ENCODE measurements at places on chromosomes 12 and 14. TPM values are rescaled to one million over a fixed set of nuclear protein-coding genes. Genes with fewer than 3 reads are reported as not detected.

Gene PMEL
- 3.1 TPM for total RNA-seq

Gene NEUROD4
- not detected for total RNA-seq

Gene TSPAN19
- not detected for total RNA-seq

Gene BEST3
- total RNA-seq = not detected

Gene USP44
- not detected for total RNA-seq

Gene LRCOL1
- total RNA-seq = 3.9 TPM

Gene KCNJ8
- 37.5 TPM for total RNA-seq

Gene SLCO1B1
- 209 TPM for total RNA-seq

Gene SLC2A14
- 0.53 TPM for total RNA-seq

GRCh38 chr12:122265886-122266229, 436 bp downstream of the VPS33A start:
- peak; percentile 63 for DNase-seq

DNA sequence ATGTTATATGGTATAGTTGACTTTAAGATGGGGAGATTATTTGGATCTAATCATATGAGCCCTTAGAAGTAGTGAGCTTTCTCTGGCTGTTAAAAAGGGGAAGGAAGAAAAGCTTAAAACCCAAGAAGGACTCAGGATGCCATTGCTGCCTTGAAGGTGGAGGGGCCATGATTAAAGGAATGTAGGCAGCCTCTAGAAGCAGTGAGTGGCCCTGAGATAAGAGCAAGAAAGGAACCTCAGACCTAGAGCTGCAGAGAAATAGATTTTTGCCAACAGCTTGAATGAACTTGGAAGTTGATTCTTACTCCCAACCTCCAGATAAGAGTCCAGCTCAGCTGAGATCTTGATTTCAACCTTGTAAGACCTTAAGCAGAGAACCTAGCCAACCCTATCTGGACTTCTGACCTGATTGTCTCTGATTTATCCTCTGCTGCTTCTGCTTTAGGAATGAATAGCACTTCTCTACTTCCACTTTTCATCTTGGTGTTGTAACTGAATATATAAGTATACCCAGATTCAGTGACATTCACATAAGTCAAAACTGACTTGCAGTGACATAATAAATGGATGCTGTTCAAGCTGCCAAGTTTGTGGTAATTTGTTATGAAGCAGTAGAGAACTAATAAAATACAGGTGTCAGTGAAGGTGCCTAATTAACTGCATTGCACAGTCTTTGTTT, 33.5 kb downstream of the RAD51B start:
- DNase-seq = no peak

- DNase-seq = no peak
These were observed 201.7 kb upstream of the FKBP4 start for GRCh38 chr12:2593045-2593444.

DNA sequence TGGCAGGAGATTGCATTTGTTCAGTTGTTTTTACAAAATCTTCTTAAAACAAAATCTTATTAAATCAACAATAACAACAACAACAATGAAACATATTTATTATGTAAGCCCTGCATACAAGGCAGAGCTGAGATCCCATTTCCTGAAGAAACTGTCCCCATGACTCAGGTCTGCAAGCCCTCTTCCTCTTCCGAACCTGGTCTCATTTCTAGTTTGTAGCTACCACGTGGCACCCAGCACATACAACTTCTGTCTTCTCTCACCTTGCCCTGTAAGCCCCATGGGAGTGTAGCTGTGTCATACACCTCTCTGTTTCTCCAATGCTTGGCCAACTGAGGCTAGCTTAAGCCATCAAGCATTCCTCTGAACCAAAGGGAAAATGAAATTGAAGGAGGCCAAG, 106.4 kb downstream of the SLC8A3 start:
- DNase-seq = no peak

DNA sequence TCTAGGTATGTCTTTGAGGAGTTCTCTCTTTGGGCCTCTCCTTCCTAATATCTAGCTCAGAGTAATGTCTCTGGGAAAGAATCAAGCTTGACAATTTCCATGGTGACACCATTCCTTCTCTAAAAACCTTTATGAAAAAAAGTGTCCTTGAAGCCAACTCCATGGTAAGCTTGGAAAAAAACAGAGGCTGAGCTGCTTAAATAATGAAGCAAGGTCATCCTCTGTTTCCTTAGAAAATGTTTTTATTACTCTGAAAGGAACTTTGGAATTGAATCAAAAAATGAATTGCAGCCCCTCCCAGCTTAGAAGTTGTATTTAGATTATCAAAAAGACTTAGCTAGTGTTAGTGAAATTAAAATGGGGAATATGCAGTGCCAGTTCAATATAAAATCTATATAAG, 166.1 kb upstream of the KITLG start:
- no peak for DNase-seq

DNA sequence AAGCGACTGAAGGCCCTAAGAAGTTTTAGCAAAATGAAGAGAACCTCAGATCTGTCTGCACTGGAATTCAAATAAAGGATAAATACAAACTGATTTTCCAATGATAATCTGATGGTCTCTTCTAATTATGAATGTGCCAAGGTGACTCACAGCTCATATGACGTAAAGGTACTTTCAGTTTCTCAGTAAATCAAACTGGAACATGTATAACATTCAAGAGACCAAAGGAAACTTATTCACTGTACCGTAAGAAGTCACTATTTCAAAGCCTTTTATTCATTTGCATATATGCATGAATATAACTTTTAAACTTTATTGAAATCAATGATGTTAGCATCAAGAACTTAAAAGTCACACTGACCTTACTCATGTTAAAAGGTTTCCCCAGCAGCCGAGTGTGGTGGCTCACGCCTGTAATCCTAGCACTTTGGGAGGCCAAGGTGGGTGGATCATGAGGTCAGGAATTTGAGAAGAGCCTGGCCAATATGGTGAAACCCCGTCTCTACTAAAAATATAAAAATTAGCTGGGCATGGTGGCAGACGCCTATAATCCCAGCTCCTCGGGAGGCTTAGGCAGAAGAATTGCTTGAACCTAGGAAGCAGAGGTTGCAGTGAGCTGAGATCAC, 52.2 kb downstream of the ATXN2 start:
- no peak for DNase-seq

DNA sequence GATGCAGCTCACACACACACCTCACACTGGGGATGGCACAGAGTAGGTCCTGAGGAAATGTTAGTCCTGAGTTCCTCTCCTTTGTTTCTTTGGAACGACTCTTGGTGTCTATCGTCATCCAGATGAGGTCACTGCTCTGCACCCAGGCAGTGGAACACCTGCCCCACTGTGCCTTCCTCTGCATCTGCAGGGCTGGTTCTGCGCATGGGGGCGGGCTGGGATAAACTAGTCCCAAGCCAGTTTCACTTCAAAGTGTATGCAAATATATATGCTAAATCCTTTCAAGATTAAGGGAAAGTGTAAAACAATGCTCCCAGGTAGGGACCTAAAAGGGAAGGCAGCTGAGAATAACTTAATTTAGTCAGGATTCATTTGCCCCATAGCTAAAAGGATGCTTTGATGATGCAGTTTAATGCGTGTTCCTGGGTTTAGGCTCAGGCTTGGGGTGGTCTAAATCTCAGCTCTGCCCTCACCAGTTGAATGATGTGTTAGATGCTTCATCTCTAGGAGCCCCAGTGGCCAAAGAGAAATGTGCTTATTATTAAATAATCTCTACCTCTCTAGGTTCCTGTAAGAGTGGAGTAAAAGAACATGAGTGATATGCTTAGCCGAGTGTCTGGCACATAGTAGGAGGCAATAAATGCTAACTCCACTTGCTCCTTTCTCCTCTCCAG, 47.1 kb upstream of the OVCH1 start:
- DNase-seq = no peak

- no peak for DNase-seq
These were observed 34.9 kb downstream of the RAB35 start for GRCh38 chr12:120081641-120082040.

DNA sequence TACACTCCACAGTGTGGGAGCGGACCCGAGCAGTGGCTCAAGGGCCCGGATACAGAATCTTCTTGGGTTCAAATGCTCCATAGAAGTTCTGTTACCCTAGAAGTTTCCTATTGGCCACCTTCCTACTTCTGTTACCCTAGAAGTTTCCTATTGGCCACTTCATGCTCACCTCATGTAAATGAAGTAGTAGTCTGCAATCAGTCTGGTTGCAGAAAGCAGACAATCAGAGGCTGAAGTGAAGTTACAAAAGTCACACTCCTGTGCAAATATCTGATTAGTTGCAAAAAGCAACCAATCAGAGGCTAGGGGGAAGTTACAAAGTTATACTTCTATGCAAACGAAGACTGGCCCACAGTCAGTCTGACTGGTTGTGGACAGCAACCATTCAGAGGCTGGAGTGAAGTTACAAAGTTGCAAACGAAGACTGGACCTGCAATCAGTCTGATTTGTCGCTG, 77.8 kb upstream of the CPNE8 start:
- DNase-seq = no peak

DNA sequence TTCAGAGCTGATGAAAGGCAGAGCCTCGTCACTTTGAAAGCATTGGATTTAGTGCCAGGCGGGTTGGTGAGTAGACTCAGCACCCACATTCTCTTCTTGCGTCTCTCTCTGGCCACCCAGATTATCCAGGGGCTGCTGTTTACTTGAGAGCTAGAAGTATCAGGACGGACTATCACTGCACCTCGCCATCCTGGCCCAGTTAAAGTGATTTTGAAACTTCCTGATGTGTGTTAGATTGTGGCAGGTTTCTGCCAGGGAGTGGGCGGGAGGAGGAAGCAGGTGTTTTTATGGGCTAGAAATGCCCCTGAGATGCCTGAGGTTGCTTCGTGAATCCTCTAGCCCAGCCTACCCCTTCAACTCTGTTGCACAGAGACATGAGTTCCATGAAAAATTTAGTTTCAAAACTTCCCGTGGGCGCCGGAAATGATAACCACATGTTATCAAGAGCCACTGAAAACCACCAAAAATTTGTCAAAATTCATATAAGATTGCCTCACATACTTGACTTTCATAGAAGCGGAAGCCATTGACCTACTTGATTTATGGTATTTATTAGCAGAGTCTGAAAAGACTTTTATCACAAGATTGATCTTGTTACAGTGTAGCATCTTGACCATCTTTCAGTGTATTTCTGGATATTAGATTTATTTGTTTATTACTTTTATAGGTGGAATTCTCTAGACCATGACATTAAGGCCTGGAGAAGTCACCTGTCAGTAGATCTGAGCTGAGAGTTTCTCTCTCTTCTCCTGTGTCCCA, 466.0 kb downstream of the RAD51B start:
- no peak for DNase-seq

DNA sequence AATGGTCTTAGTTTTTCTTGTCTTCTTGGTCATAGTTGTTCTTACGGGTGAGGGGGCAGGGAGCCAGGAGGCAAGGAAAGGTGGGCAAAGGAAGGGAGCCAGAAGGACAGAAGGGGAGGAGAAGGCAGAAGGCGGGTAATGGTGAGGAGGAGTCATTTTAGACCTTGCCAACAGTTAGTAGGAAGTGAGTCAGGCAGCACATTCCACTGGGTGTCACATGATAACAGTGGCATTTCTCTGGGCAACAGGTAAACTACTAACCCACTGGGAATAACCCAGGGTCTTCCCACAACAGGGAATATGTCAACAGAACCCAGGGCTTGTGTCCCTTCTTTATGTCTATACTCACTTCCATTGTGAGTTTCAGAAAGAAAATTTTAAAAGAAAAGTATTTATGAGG, 127.6 kb downstream of the SLC8A3 start:
- no peak for DNase-seq
